ENCODE measurements at places on chromosomes 2 and 18.

GRCh38 chr2:171178993-171179392 is 18.3 kb upstream of the TLK1 start:
- DNase-seq, result no peak

- no peak for DNase-seq
Measured at GRCh38 chr2:132623096-132623839, 46.7 kb downstream of the LYPD1 start.

DNA sequence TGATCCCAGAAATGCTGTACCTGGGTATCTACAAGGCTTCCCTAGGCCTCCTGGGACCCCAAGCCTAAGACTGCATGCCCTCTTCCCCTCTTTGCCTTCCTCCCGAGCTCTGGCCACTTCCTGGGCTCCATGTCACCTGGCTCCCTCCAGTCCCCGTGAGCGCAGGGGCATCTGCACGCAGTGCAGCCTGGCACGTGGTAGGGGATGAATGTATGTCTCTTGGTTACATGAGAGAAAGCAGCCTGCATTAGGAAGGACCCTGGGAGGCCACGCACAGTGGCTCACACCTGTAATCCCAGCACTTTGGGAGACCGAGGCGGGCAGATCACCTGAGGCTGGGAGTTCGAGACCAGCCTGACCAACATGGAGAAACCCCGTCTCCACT is 15.8 kb downstream of the PASK start:
- DNase-seq, result no peak

GRCh38 chr2:137677466-137677865 is 286.8 kb upstream of the HNMT start:
- no peak for DNase-seq

DNA sequence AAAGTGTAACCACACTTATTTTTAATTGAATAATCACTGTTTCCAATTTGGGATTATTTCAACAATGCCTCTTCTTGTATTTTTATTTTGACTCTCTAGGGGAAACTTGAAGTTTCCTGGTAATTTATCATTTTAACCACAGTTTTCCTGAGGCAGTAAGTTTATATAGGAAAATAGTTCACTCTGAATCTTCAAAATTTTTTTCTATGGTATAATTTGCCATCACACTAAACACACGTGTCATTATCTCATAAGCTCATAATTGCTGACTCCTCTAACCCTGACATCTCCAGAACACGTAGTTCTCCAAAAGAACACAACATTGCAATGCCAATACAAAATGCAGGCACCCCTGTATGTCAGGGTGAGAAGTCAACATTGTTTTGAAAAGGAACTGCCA is 102.2 kb upstream of the FZD7 start:
- no peak for DNase-seq

- DNase-seq, result no peak
Measured at GRCh38 chr2:163610817-163611556, 124.8 kb downstream of the FIGN start.

- DNase-seq, result no peak
Measured at GRCh38 chr2:144012304-144012703, 507.6 kb downstream of the ZEB2 start.

- no peak for DNase-seq
Measured at GRCh38 chr2:10094271-10094814, 14.1 kb upstream of the CYS1 start.

DNA sequence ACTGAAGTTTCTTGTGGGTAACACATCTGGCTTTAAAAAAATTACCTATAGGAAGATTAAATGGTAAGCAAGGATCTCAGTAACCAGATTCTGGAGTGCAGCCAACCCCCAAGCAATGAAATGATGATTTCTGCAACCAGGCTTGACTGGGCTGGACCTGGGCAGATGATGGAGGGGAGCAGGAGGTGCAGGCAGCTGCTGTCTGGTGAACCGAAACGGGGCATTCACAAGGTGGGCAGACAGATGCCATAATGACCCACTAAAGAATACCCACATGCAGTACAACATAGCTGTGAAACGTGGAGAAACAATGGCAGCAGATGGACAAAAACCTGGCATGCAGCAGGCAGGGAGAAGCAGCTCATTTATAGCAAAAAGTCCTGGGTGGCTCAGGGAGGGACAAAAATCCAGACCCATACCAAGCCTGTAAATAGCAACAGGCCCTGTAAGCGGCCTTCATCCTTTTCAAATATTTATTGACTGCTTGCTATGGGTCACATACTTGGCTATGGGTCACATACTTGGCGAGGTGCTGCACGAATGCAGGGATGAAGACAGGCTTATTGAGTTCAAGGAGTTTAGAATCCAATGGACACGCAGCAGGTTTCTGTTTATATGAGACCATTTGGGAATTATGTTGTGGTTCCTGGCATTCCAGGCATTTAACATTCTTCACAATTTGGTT is 244.7 kb downstream of the HRH4 start:
- no peak for DNase-seq

- DNase-seq, result no peak
Measured at GRCh38 chr2:193966590-193966989, 1690.4 kb upstream of the SLC39A10 start.
